ENCODE measurements at places on chromosomes 6 and 20.

DNA sequence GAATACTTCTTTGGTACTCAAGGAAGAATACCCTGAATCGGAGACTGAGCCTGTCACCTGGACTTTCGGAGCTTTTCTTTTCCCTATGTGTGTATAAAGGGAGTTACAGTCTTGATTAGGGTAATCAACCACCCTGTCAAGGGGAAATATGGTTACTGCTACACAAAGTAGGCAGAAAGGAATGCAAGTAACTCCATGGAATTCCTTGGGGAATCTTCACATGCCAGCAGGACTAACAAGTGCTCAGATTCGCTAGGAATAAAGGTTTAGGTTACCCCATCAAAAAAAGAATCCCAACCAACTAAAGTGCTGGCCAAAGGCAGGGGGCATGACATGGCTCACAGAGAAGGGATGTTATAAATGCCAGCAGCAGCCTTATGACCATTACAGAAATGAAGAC, 10.4 kb downstream of the KCNS1 start:
- no peak for DNase-seq

GRCh38 chr6:55895972-55896730, 20.8 kb upstream of the BMP5 start:
- no peak for DNase-seq

- DNase-seq, result no peak
These were observed 39.9 kb upstream of the PRDM1 start for GRCh38 chr6:106046116-106046853.

DNA sequence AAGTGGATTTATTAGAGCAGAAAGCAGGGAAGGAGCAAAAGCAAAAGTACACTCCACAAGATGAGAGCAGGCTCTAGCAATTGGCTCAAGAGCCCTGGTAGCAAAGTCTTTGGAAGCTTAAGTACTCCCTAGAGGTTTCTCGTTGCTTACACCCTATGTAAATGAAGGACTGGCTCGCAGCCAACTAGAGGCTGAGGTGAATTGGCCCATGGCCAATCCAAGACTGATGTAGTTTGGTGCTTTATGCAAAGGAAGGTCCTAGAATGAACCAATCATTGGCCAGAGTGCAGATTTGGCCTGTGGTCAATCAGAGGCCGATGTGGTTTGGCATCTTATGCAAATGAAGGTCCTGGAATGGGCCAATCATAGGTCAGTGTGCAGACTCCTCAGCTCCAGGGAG, 191.3 kb upstream of the ARID1B start:
- DNase-seq, result no peak

DNA sequence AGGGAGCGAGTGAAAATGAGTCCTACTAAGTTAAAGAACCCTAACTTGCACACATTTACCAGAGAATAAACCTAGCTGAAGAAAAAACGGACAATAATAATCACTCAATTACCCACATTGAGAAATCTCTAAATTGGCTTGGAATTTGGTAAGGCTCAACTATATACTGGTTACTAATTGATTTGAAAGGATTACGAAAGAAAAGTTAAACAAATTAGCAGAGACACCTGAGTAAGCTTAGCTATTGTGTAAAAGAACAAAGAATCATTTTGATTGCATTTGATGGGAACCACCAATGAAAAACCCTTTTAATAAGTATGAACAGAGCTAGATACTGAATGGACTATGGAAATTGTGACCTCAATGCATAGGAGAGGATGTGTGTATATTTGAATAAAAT, 118.6 kb upstream of the ADGRF1 start:
- DNase-seq, result no peak

DNA sequence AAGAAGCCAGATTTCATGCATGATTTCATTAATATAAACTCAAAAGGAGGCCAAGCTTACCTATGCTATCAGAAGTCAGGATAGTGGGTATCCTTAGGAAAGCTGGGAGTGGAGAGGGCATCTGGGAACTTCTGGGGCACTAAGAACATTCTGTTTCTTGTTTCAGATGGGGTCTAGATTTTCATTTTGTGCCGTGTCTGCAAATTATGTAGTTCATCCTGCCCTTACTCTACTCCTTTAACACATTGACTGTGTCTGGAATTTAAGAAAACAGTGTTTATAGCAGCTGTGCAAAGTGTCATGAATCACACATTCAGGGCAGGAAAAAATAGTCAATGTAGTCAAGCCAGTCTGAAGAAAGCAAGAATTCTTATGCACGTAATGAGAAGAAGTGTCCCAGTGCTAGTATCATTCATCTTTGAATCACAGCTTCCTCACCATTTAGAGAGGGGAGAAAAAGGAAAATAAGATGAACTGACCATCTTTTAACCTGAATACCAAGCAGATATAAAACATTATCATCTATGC, 11.6 kb upstream of the SPTLC3 start:
- no peak for DNase-seq

- no peak for DNase-seq
These were observed 170.7 kb downstream of the MYLK4 start for GRCh38 chr6:2579804-2580570.

DNA sequence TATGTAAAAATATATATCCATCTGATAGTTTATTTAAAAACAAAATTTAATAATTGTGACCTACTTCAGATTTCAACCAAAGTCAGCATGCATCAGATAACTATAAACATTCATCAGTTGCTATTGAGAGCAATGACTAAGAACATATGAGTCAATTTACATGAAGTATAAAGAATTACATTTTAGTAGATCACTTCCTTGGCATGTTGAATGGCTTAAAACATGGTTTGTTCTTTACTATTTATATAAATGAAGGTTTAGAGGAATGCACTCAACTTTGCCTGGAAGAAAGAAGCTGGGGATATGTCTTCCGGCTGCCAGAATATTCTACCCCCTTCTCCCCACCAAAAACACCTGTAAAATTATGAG, 6.4 kb upstream of the FAM217A start:
- no peak for DNase-seq
